Activated CD8-positive, alpha-beta memory T cell treated with anti-CD3 and anti-CD28 coated beads for 1 hour (primary cell): ENCODE measurements at places on chromosomes 16 and 17.

DNA sequence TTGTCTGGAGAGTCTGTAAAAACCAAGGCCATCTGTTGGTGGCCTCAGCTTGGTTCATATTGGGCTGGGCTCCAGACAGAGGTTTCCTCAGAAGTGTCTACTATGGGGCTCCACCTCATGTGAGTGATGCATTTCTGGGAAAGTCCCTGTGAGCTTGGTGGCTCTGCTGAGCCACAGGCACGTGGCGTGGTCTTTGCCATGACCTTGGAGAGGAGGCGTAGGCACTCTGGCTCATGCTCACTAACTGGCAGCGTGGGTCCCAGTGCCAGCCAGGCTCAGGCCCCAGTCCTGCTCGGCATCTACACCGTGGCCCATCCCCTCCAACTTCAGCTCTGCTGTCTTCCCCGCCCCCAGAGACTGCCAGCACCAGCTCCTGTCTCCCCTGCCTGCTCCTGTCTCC, 10.7 kb upstream of the SMTNL2 start:
- DNase-seq: no peak

DNA sequence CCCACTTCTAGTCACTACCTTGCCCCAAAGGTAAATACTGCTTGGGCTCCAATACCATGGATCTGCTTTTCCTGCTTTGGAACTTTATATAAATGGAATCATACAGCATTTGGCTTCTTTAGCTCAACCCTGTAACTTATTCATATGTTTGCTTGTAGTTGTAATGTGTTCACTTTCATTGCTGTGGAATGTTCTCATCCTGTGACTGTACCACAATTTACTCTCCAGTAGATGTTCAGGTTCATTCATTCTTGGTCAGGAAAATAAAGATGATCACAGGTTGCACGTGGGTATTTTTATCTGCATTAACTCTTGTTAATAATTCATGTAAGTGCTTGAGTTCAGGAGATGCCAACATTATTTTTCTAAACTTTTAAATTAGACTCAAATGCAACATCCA, 6.7 kb upstream of the BEAN1 start:
- DNase-seq: no peak

DNA sequence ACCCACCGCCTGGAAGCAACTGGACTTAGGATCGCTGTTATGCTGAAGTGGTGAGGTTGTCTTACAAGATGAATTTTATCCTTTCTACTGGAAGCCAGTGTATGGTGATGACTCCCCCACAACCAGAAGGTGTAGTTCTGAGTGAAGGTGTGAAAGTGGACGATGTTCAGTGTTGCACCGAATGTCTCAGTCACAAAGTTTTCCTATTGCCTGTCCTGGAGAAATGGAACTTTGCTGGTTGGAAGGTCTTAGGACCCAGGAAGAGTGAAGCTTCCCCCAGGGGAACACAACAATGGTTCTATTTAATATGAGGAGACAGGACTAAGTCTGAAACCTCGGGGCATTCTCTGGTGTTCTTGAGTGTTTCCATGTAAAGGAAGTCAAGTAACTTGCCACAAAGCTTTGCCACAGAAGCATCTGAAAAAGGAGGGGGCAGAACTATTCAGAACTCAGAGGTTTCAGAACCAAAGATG, 44.2 kb downstream of the USP22 start:
- DNase-seq: no peak

DNA sequence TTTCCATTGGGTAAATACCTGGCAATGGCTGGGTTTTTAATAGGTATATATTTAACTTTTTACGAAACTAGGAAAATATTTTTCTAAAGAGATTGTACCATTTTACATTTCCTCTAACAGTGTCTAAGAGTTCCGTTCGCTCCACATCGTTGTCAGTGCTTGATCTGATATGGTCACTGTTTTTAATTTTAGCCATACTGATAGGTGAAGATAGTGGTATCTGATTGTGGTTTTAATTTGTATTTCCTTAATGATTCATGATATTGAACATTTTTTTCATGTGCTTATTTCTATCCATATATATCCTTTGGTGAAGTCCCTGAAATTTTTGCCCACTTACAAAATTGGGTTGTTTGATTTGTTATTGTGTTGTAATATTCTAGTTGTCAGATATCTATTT, 117.7 kb downstream of the CHD9 start:
- no peak for DNase-seq

- DNase-seq: no peak
Measured at GRCh38 chr16:3873482-3874173, 6.9 kb downstream of the CREBBP start.

- no peak for DNase-seq
Measured at GRCh38 chr17:34307110-34307509, 12.1 kb upstream of the CCL8 start.

- no peak for DNase-seq
Measured at GRCh38 chr16:52296076-52296475, 250.9 kb downstream of the TOX3 start.

DNA sequence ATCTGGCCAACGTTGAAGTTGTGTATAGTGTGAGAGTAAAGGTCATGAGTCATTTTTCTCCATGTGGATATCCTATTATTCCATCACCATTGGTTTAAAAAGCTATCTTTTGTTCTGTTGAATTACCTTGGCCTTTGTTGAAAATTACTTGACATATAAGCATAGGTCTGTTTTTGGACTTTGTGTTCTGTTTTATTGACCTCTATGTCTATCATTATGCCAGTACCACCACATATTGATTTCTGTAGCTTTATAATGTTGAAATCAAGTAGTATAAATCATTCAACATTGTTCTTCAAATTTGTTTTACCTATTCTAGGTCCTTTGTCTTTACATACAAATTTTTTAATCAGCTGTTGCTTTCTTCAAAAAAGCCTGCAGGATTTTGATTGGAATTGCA, 58.5 kb downstream of the NLK start:
- no peak for DNase-seq

DNA sequence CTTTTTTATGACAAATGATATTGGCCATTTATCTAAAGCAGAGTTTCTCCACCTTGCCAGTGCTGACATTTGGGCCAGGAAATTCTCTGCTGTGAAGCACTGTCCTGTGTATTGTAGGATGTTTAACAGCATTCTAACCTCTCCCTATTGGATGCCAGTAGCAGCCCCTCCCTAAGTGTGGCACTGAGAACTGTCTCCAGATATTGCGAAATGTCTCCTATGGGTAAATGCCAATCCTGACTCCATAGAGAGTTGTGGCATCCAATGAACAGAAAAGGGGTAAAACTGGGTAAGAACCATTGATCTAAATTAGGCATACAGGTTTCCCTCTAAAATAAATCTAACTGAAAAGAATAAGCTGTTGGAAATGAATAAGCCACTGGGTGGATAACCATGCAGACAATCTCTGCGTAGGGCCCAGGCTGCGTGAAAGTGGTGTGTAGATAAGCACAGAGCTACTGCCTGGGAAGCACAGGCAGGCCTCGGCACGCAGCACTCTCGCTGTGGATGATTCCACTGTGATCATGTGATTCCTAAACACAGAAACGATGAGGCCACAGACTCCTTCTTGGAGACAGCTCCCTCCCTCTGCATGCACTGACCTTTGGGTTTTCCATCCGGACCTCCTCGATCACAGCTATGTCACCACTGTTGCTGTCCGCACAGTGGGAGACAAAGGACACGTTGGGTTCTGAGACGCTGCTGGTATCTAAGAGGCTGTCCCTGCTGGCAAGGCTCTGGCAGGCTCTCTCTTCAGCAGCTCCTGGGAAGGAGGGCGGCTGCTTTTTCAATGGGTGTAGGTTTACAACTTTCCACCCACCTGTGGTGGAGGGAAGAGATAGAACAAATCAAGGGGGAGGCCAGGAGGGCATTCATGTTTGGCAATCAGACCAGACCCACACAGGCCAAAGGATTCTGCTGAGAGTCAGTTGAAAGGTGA, 44.1 kb downstream of the GTF3C1 start:
- DNase-seq: no peak

GRCh38 chr16:69917739-69918138, 33.4 kb upstream of the CLEC18A start:
- no peak for DNase-seq

DNA sequence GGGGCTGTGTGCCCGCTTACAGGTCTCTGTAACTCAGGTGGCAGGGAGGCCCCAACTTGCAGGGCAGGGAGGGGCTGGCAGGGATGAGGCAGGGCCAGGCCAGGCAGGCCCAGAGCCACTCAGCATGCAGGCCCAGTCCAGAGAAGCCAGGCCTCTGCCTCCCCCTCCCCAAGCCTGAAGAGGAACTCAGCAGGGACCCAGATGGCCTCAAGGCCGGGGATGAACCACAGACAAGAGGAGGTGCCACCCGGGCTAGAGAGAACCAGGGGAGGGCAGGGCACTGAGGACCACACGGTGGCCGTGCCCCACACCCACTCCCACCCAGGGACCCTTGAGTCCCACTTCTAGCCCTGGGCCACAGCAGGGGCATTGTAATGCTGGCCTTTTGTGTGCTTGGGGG, 29.8 kb upstream of the EIF1 start:
- DNase-seq: no peak

GRCh38 chr16:8859913-8860881, 8.6 kb downstream of the CARHSP1 start:
- no peak for DNase-seq

DNA sequence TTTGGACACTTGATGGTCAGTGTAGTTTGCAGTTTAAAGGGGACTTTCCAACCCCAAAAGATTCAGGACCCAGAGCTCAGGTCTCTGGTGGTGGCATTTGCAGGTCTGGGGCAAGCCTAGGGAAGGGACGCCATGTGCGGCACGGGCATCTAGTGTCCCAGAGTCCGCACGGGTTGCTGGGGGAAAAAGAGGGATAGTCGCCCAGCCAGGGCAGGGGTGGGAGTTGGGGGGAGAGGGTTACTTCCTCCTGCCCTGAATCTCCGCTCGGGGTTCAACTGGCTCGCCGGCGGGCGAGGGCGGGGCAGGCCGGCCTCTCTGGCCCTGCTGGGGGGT, 239 bp upstream of the CA7 start:
- no peak for DNase-seq

GRCh38 chr16:9447195-9447551, 355.7 kb downstream of the HAPSTR1 start:
- no peak for DNase-seq

- no peak for DNase-seq
Measured at GRCh38 chr17:850851-851763, 69.0 kb downstream of the MRM3 start.

GRCh38 chr16:68194251-68194650, 41.7 kb downstream of the ESRP2 start:
- no peak for DNase-seq

DNA sequence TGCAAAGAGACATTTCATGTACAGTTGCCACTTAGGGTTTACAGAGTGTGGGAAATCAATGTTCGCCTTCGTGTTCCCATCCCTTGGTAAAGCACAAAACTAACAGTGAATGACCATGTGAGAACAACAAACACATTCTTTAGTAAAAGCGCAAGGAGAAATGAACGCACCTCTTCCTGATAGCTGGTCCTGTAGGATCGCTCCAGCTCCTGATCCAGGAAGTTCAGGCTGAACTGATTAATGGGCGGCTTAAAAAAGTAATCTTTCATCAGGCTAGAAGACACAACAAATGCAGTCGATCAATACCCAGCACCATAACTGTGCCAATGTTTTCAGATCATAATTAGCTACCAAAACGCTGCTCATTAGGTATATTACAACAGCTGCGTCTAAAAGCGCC, 108.3 kb upstream of the CREBBP start:
- no peak for DNase-seq

DNA sequence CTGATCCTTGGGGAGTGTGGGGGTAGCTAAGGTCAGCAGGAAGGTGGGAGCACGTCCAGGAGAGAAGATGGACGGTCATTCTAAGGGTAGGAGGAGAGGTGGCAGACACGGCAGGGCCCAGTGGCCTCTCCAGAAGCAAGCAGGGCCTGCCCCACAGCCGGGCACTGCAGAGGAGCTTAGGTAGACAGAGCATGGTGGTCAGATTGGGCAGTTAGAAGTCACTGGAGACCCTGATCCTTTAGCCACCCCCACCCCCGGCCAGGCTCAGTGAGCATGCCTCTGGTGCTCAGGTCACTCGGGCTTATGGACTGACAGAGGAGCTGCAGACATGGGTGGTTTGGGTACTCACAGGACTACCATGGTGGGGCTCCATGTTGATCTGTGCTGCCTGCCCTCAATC, 26.3 kb downstream of the NLRP1 start:
- no peak for DNase-seq

DNA sequence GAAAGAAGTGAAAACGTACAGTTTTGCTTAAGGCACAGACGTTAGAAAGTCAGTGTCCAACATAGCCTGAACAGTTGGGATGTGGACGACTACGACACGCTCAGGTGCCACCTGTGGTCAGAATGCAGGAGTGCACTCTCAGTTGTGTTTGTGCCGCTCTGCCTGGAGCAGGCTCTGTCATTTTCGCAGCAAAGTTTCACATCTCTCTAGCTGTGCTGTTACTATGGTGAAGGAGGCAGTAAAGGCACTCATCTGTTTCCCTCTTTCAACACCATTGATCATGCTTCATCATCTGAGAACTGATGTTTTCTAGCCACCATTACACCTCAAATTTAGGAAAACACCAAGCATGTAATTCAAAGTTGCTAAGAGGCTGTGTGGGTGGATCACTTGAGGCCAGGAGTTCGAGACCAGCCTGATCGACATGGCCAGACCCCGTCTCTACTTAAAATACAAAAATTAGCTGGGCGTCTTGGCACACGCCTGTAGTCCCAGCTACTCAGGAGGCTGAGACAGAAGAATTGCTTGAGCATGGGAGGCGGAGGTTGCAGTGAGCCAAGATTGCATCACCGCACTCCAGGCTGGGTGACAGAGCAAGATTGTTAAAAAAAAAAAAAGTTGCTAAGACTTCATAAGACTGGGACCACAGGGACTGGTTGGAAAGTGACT, 44.9 kb upstream of the DNAJA2 start:
- DNase-seq: no peak

GRCh38 chr16:15502041-15502725, 67.8 kb downstream of the BMERB1 start:
- no peak for DNase-seq

- DNase-seq: no peak
Measured at GRCh38 chr17:74305865-74306654, 20.0 kb upstream of the KIF19 start.

DNA sequence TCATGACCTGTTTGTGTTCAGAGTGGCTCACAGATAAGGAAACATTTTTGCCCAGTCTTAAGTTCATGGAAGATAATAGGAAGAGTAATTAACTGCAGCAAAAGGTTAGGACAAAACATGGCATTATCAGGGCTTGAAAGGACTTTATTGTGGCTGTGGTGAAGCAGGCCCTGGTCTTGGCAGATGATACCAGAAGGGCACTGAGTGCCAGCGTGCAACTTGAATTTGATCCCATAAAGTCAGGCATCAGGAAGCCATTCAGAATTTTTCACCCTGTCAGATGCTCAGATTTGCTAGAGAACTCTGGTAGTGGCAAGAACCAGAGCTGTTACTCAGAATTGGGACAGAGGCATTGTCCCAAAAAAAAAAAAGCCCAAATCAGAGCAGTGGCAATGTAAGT, 11.2 kb upstream of the COG7 start:
- no peak for DNase-seq

- no peak for DNase-seq
Measured at GRCh38 chr16:66639091-66639885, 34.8 kb downstream of the CMTM3 start.

GRCh38 chr16:86335266-86336172, 174.8 kb upstream of the FOXF1 start:
- DNase-seq: no peak

- no peak for DNase-seq
Measured at GRCh38 chr17:19309701-19310100, 52.8 kb downstream of the B9D1 start.

GRCh38 chr16:75461575-75461974, 2.9 kb downstream of the TMEM170A start:
- no peak for DNase-seq

GRCh38 chr17:21742326-21742725, 50.0 kb downstream of the KCNJ18 start:
- no peak for DNase-seq
